ENCODE measurements at places on chromosomes 12 and 14.

DNA sequence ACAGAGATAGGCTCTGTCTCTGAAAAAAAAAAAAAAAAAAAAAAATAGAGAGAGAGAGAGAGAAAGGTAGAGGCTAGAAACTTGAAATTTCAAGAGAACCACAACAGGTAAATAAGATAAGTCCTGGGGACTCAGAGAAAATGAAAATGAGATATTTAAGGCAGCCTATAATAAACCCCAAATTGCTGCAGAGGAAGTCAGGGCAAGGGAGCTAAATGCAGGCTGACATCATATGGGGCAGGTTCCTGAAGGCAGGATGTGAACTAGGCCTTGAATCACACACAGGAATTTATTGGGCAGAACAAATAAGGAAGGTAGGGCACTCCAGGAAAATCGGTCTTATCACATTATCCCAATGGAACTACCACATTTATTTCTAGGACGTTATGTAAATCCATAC is 54.9 kb upstream of the NUDT4 start:
- DNase-seq: no peak

- peak; percentile 89 for DNase-seq
Measured at GRCh38 chr14:102096569-102097188, 9.8 kb upstream of the HSP90AA1 start.

GRCh38 chr14:34111953-34112352 is 161.1 kb upstream of the EGLN3 start:
- no peak for DNase-seq

- DNase-seq: no peak
Measured at GRCh38 chr12:29082522-29082921, 66.6 kb upstream of the FAR2 start.

GRCh38 chr12:12797794-12798152 is 12.3 kb downstream of the APOLD1 start:
- DNase-seq: no peak

- no peak for DNase-seq
Measured at GRCh38 chr12:87779016-87779415, 250.2 kb downstream of the C12orf50 start.

DNA sequence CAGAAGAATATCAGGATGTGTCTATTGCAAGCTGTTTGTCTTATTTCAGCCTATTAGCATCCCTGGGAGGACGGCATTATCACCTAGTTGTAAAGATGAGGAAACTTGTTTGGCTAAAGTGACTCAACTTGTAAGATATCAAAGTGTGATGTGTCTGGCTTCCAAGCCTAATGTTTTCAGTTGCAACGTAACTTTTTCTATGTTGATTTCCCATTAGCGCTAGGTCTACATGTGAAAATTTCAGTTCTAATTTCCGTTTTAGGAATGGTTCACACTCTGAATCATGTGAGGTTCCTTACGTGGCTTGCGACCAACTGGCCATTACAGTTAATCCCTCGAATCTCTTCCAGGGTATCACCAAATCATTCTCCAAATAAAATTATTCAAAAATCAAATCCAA is 58.0 kb downstream of the LLPH start:
- no peak for DNase-seq

- DNase-seq: no peak
Measured at GRCh38 chr12:25992026-25992782, 33.7 kb downstream of the RASSF8 start.

DNA sequence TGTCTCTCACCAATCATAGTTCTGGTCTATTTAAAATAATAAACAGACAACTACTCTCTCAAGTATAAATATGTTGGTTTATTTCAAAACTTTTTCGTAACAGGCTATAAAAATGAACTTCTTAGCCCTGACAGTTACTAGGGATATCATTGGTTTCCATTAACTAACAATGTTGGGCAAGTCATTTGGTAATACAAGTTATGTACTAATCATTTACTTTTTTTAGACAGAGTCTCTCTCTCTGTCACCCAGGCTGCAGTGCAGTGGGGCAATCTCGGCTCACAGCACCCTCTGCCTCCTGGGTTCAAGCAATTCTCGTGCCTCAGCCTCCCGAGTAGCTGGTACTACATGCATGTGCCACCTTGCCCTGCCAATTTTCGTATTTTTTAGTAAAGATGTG is 14.6 kb upstream of the KANSL2 start:
- DNase-seq: no peak

- no peak for DNase-seq
Measured at GRCh38 chr14:102479107-102479506, 30.5 kb downstream of the ANKRD9 start.

- DNase-seq: no peak
Measured at GRCh38 chr14:93276031-93276716, 56.7 kb downstream of the BTBD7 start.

DNA sequence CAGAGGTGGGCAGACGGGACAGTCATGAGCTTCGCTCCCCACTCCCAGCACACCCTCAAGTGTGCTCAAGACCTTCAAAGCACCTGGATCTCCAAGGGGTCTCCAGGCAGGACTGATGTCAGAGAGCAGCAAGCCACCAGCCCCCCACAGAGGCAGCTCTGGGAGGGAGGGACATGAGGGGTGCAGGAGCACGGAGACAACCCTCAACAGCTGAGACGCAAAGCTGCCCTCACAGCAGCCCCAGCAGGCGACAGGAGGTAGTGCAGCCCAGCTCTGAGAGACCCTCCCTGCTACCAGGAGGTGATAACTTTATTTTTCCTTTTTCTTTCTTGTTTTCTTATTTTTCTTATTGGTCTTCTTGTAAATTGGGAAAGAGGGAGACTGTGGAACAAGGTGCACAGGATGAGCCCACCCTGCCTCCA is 17.9 kb downstream of the SIVA1 start:
- no peak for DNase-seq

DNA sequence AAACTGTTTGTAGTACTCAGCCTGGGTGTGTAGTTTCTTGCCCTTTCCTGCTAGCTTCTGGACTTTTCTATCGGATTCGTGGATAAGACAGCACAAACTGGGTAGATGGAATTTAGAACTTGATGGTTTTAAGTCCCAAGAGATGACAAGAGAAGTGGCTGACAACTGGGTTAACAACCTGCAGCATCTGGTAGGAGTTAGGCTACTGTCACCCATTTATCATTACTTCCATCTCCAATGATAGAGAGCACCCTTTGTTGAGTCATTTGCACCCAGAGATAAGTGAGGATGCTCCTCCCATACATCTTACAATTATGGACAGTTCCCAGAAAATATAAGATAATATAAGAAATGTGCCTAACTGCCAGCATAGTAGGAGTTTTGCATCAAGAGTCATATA is 50.2 kb upstream of the FLRT2 start:
- DNase-seq: no peak

DNA sequence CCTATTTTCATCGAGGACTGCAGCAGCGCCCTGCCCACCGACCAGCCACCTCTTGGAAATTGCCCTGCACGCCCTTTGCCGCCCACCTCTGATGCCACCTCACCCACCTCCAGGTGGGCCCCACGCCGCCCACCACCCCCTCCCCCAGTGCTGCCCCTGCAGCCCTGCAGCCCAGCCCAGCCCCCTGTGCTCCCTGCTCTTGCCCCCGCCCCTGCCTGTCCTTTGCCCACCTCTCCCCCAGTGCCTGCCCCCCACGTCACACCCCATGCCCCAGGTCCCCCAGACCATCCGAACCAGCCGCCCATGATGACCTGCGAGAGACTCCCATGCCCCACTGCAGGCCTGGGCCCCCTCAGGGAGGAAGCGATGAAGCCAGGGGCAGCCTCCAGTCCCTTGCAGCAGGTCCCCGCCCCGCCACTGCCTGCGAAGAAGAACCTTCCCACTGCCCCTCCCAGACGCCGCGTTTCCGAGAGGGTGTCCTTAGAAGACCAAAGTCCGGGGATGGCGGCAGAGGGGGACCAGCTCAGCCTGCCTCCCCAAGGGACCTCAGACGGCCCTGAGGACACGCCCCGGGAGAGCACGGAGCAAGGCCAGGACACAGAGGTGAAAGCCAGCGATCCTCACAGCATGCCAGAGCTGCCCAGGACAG is 96.5 kb downstream of the LGMN start:
- no peak for DNase-seq

DNA sequence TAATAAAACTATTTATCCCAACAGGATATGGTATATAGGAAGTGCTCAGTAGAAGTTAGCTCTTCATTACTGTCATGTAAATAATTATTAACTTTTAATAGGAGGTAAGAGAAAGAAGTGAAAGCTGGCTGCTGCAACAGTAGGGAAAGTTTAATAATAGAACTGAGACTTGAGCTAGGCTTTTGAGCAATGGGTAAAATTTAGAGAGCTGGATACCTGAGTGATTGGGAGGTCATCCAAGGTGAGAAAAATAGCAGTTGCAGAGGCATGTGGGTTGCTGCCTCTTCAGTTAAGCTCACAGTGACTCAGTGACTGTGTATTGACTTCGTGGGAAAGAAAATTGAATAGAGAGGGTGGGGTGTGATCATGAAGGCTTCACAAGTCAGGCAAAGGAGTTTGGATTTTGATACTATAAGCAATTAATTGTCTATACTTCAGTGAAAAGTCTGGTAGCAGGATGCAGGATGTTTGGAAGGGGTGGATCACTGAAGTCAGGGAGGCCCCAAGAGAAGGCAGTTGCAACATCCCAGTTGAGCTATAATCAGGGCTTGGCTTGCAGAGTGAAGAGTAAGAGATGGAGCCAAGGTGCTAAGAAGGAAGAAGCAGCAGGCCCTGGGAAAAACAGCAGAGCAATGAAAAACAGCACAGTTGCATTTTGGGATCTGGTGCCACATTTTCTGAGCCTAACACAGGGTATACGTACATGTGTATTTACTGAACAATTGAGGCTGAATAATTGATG is 172.0 kb upstream of the FRMD6 start:
- peak; percentile 57 for DNase-seq

- DNase-seq: no peak
Measured at GRCh38 chr14:54537651-54538050, 27.9 kb downstream of the CGRRF1 start.
